ENCODE measurements at places on chromosomes 12 and 14.

DNA sequence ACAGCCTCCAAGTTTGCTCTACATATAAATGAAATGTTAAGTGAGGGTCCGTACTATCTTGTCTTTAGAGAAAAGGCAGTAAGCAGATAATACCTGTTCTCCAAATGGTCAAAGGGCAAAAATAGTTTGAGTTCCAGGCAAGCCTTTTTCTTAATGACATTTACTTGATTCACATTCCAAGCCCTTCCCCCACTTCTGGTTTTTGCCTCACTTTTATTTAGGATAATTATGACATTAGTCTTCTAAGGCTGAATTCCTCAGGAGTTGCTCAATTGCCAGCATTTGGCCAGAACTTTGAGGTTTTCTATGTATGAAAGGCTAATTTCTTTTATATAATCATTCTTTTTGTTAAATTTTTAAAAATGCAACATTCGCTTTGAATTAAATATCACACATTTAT is 62.5 kb upstream of the DUSP6 start:
- no peak for DNase-seq

GRCh38 chr12:57429473-57430111 is 1.3 kb downstream of the R3HDM2 start:
- no peak for DNase-seq

GRCh38 chr12:55865327-55865726 is 22.6 kb upstream of the MMP19 start:
- DNase-seq = no peak

GRCh38 chr12:106246891-106247673 is 738 bp downstream of the CKAP4 start:
- DNase-seq = peak; percentile 56

- no peak for DNase-seq
Measured at GRCh38 chr14:60349663-60350365, 100.8 kb downstream of the PPM1A start.

DNA sequence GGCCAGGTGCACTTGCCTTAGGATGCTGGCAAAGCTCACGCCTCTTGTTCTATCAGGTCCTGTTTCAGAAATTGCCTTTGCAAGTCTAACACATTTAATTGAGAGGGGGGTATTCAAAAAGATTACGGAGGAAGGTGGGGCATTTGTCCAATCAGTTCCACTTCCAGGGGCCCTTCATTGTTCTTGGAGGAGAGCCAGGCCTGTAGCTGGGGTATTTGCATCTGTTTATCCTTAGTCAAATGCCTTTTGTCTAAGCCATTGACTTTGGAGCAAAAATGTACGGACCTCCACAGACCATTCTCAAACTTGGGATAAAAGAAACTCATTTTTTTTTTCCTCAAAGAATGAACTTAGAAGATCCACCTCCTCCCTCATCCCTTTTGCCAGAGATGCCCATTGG is 582.0 kb downstream of the BCL11B start:
- no peak for DNase-seq

GRCh38 chr14:35405304-35405996 is 901 bp upstream of the NFKBIA start:
- no peak for DNase-seq

DNA sequence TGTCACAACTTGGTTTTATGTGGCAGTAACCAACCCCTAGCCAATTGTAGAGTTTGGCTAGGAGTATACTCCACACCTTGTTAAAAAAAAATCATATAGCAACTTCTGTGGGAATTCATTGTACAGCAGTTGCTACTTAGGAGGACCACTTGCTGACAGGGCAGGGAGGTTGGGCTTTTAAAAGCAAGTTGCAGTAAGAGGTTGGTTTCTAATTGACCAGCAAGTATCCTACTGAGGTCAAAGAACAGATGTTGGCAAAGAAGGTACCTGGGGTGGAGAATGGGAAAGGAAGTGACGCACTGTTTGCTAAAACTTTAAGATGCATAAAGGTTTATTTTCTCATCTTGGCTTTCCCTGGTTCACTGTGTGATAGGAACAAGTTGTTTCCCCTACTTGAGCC is 104.6 kb downstream of the TBX3 start:
- DNase-seq = no peak

- no peak for DNase-seq
Measured at GRCh38 chr12:17333287-17333686, 727.3 kb upstream of the LMO3 start.

Data from Caco-2 (cell line).